ENCODE measurements at places on chromosomes 1 and 21. TPM values are rescaled to one million over a fixed set of nuclear protein-coding genes. Genes with fewer than 3 reads are reported as not detected.

- DNase-seq: peak; percentile 65
Measured at GRCh38 chr21:32826329-32827167, 55.0 kb upstream of the PAXBP1 start.

DNA sequence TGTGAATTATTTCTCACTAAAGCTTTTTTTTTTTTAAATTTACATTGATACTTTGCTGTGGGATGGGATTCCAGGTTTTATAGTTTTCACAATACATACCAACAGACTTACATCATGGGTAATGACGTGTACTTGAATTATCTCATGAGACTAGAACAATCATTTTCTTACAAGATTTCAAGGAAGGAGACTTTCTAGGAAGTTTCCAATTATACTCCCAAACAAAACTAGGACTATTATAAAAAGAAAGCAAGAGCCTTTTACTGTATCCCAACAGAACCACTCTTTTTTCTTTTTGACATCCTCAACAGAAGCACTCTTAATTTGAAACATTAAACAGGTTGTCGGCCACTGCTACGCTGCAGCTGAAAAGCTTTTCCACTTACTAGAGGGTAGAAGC, 48.7 kb downstream of the TESK2 start:
- DNase-seq: no peak

CD48 gene
- polyA plus RNA-seq: 0.80 TPM

PGLYRP3 gene
- polyA plus RNA-seq: not detected

HTR1D gene
- polyA plus RNA-seq: 0.23 TPM

MEX3A gene
- polyA plus RNA-seq: 46.7 TPM

- DNase-seq: no peak
Measured at GRCh38 chr1:230852959-230853358, 15.4 kb downstream of the C1orf198 start.

DNA sequence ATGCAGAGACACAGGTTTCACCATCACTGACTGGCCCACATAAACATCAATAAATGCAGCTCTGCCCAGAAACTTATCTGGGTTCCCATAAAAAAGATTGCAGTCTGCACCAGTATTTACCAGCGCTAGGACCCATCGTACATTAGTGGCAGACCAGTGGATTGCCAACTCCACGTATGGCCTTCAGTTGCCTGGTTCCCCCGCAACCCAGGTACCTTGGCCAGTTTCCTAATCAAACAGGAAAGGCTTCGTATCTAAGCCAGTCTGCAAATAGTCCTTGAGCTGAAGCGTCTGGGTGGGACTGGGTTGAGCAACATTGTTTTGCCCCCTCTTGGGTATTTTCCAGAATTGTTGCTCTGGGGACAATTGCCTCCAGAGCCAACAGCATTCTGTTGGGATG, 1639.3 kb downstream of the MRPL39 start:
- DNase-seq: no peak
